SHP77 (cell line): ENCODE measurements at places on chromosomes 16 and 17.

- no peak for DNase-seq
Observed at GRCh38 chr16:10760858-10761257, 17.2 kb downstream of the NUBP1 start.

- peak; percentile 74 for DNase-seq
Observed at GRCh38 chr16:89823087-89823823, 5.0 kb upstream of the SPIRE2 start.

DNA sequence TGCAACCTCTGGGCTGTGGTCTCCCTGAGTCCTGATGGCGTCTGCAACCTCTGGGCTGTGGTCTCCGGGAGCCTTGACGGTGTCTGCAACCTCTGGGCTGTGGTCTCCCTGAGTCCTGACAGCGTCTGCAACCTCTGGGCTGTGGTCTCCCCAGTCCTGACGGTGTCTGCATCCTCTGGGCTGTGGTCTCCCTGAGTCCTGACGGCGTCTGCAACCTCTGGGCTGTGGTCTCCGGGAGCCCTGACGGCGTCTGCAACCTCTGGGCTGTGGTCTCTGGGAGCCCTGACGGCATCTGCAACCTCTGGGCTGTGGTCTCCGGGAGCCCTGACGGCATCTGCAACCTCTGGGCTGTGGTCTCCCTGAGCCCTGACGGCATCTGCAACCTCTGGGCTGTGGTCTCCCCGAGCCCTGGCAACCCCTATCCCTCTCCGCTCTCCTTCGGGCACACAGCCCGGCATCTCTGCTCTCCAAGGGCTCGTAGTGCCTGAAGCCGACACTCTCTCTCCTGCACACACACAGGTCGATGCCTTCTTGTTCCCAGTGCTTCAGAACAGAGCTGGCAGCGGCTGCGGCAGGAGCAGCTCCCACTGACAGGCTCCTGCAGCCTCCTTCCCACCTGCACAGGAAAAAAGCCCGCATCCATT lies 45.6 kb downstream of the METRNL start:
- no peak for DNase-seq

DNA sequence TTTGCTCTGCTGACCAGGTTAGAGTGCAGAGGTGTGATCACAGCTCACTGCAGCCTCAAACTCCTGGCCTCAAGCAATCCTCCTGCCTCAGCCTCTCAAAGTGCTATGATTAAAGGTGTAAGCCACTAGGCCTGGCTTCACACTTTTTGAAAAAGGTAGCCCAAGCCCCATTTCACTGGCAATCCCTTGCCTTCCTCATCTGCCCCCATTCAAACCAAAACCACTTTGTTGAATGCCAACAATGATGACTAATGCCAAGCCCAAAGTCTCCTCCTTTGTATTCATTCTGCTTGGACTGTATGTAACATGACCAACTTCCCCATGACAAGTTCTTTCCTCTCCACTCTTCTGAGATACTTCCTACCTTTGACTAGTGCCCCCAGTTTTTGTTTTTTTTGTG lies 33.1 kb downstream of the N4BP1 start:
- DNase-seq, result no peak

DNA sequence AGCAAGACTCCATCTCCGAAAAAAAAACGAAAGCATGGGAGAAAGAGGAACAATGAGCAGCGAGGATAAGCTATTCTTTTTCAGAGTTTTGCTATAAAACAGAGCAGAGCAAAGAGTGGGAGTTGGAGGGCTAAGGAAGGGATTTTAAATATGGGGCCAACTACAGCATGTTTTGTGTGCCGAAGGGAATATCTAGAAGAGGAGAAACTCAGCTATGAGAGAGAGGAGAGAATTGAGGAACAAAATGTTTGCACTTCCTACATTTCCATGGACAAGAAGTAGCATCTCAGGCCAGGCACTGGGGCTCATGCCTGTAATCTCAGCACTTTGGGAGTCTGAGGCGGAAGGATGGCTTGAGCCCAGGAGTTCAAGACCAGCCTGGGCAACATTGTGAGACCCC lies 13.1 kb upstream of the GRB2 start:
- DNase-seq, result no peak

- no peak for DNase-seq
Observed at GRCh38 chr16:25031132-25031440, 15.9 kb upstream of the ARHGAP17 start.

DNA sequence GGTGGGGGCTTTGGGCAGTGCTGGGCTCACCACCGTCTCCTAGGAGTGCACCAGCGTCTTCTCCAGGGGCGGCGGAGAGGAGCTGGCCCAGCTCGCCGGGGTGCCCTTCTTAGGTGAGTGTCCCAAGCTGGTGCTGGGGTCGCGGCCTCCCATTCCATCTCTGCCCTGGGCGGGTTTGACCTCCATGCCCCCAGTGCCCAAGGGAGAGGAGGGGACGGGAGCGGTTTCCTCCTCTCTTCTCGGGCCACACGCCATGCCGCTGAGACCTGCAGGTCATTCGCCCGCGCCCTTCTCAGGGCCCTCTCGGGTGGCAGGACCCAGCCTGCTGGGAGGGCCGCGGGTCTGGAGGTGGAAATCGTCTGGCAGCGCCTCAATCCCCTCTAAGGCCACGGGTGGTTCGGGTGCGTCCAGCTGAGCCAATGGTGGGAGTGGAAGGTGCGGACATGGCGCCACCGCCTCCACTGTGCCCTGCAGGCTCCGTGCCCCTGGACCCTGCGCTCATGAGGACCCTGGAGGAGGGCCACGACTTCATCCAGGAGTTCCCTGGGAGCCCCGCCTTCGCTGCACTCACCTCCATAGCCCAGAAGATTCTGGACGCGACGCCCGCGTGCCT lies 5.3 kb downstream of the IGFALS start:
- DNase-seq, result no peak

DNA sequence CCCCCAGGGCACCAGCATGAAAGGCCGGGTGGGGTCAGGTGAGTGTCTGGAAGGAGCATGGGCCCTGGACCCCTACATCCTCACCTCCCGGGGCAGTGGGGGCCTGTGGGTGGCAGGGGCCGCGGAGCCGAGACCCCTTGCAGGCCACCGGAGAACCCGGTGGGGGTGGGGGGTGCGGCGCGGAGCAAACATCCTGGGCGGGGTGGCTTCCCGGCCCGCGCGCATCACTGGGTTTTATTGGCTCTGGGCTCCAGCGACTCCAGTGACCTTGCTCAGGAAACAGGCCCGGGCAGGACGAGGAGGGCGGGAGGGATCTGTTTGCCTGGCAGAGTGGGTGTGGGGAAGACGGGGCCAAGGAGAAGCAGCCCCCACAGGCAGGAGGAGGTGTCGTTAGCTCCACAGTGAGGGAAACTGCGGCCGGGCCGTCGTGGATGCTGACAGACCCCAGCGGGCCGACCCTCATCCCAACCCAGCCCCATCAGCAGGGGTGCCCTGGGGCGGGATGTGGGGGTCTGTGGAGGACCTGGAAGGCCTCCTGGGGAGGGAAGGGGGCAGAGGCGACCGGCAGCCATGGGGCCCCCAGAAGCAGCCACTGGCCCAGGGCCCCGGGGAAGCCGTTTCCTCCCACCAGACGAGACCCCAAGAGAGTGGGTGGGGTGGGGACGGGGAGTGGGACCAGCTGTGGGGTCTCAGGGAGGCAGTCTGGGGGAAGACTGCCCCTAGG lies 10.6 kb downstream of the SSTR5 start:
- DNase-seq, result no peak

- no peak for DNase-seq
Observed at GRCh38 chr16:55664786-55665407, 9.1 kb downstream of the SLC6A2 start.

DNA sequence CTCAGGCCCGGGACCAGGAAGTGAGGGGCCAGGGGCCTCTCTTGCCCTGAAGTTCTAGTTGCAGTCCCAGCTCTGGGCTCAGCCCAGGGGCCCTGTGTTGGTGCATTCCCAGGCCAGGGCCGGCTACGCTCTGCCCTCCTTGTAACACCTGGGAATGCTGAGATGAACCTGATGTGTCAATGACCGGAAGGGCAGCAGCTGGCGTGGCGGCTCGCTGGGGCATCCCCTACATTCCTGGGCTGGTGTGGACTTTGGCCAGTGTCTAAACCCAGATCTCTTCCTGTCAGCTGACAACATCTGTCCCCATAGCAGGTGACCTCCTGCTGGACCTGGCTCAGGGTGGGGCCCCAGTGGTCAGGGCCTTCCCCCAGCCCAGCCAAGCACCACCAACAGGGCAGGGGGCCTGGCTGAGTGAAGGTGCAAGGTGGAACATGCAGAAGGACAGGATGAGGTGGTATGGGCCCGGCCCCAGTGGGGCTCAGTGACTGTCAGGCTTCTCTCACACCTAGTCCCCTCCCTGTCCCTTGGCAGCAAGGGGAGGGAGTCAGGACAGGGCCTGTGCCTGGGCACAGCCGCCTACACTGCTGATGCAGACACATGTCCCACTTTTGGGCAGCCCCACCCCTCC lies 15.9 kb downstream of the FAM83G start:
- DNase-seq, result no peak

- no peak for DNase-seq
Observed at GRCh38 chr17:35265566-35266141, 22.8 kb downstream of the SLFN5 start.

GRCh38 chr17:31452101-31452500 lies 60.6 kb downstream of the RAB11FIP4 start:
- DNase-seq, result no peak

- DNase-seq, result no peak
Observed at GRCh38 chr17:527247-527646, 174.6 kb upstream of the RPH3AL start.

GRCh38 chr17:35447499-35447898 lies 1.1 kb downstream of the SLFN13 start:
- no peak for DNase-seq

DNA sequence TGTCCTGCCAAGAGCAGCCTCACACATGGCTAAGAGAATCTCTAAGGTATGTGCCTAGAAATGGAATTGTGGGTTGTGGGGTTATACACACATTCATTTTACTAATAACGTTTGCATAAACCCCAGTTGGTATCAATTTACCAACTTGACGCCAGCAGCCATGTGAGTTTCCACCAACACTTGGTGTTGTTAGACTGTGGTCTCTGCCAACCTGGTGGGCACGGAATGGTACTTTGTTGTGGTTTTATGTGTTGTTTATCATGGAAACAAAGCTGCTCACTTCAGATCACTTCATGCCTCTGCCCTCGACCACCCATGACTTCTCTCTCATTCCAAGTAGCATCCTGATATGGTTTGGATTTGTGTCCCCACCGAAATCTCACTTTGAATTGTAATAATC lies 152.0 kb upstream of the CDC42EP4 start:
- no peak for DNase-seq
